ENCODE measurements at places on chromosomes 6 and 20. TPM values are rescaled to one million over a fixed set of nuclear protein-coding genes. Genes with fewer than 3 reads are reported as not detected.

- peaks cover 3% of the 10 kb centered on the region for H3K4me1 ChIP-seq
- no peaks in the 10 kb centered on the region for H3K36me3 ChIP-seq
- H3K27ac ChIP-seq: no peak overlapping the region
- peak; percentile 16 for DNase-seq
- H3K4me3 ChIP-seq: peak overlapping the region; percentile 28
- peaks cover 52% of the 10 kb centered on the region for H3K27me3 ChIP-seq
Measured at GRCh38 chr20:44810061-44810390, 320 bp downstream of the RIMS4 start.

DLK2 gene
- total RNA-seq: 1.9 TPM

DNA sequence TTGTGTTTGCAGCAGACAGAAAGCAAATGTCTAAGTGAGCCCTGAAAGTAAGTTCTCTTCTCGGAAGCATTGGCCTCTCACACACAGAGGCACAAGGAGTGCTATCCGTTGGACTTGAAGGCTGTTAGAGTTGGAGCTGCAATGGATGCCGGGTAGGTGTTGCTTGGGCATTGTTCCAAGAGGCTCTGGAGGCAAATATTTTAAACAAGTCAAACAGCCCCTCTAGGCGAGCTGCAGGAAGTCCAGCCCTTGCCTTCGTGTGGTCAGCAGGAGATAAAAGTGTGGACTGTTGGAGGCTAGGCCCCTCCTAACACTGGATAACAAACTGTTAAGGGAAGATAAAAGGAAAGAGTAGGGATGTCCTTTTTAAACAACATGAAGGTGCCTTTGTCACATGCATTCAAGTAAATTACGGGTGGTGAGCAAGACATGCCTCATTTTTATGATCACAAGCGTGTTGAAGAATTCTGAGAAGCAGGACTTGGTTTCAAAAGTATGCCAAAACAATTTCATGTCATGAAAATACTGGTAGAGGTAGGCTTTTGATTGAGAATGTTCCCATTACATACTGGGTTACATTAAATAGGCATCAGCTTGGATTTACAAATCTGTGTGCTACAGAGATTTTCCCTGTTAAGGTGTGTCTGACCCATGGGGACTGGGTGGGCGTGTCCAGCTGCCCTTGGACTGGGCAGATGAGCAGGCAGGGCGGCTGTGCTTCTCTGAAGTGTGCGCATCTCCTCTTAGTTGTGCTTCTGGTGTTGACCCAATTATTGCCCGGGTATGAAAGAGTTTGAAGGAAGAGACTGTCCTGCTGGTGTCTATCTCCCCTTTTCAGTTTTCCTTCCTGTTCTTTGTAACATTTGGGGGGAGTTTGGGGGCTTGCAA, 57.5 kb downstream of the RREB1 start:
- no peak overlapping the region for H3K4me3 ChIP-seq
- H3K27me3 ChIP-seq: no peaks in the 10 kb centered on the region
- no peak for DNase-seq
- peaks cover 40% of the 10 kb centered on the region for H3K4me1 ChIP-seq
- H3K27ac ChIP-seq: no peak overlapping the region

- H3K4me3 ChIP-seq: no peak overlapping the region
- no peaks in the 10 kb centered on the region for H3K36me3 ChIP-seq
- H3K4me1 ChIP-seq: peaks cover 6% of the 10 kb centered on the region
- peaks cover 1% of the 10 kb centered on the region for H3K27me3 ChIP-seq
- no peak for DNase-seq
Measured at GRCh38 chr6:13261464-13261994, 66.8 kb downstream of the TBC1D7 start.

SSTR4 gene
- total RNA-seq: not detected

ZNF165 gene
- 4.6 TPM for total RNA-seq

C20orf144 gene
- total RNA-seq: 0.27 TPM

DNA sequence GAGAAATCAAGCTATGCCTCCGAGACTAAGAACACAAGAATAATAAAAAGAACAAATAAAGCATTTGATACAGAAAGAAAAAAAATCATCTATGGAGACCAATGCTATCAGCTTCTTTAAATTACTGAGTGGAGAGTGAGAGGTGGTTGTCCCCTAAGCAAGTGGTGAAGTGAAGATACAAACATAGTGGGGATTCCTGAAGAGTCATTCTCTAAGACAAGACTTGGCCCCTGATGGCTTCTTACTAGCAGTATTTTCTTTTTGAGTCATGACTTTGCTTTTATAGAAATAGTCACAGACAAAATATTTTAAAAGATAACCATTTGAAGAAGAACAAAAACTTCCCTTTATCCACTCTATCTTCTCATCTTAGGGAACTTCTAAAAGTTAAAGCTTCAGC, 261.4 kb upstream of the PRDM1 start:
- DNase-seq: no peak
- no peak overlapping the region for H3K27ac ChIP-seq
- H3K4me1 ChIP-seq: no peaks in the 10 kb centered on the region
- H3K36me3 ChIP-seq: no peaks in the 10 kb centered on the region
- H3K27me3 ChIP-seq: peaks cover 1% of the 10 kb centered on the region

SCRT2 gene
- total RNA-seq: not detected

DNA sequence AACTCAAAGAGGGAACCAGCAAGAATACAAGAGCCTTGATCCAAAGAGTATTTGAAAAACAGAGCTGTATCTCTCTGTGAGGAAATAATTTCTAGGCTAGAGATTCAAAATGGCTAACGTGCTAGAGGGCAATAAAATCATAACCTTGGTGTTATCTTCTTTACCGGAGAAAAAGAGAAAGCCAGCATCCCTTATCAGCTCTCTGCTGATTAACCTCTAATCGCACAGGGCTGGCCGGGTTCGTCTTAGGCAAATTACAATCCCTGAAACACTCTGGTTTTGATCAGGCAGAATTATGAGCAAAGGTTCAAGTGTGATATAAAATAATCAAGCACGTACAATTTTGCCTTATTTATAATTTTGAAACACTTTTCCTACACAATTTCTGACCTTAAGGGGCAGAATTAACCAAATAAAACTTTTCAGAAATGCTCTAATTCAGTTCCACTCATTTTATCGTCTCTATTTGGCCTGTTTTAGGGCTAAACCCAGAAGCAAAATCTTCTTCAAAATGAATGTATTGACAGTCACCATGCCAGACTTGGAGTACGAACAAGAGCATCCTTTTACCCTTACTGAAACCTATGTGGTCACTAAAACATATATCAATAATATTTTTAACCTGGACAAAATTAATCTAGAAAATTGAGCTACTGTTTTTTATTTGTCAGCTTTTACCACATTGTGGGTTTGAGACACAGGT, 13.7 kb downstream of the PSMB9 start:
- H3K27ac ChIP-seq: peak overlapping the region; percentile 74
- peaks cover 6% of the 10 kb centered on the region for H3K27me3 ChIP-seq
- peaks cover 8% of the 10 kb centered on the region for H3K36me3 ChIP-seq

XKR7 gene
- total RNA-seq: not detected

GRCh38 chr6:52417675-52418111, 2.4 kb upstream of the EFHC1 start:
- no peaks in the 10 kb centered on the region for H3K27me3 ChIP-seq
- H3K36me3 ChIP-seq: no peaks in the 10 kb centered on the region
- no peak overlapping the region for H3K27ac ChIP-seq
- no peak overlapping the region for H3K4me3 ChIP-seq
- DNase-seq: no peak
- H3K4me1 ChIP-seq: peaks cover 24% of the 10 kb centered on the region

GRCh38 chr6:41942067-41942851, 651 bp upstream of the CCND3 start:
- peaks cover 58% of the 10 kb centered on the region for H3K4me1 ChIP-seq
- H3K27ac ChIP-seq: peak overlapping the region; percentile 92
- peaks cover 43% of the 10 kb centered on the region for H3K36me3 ChIP-seq
- no peaks in the 10 kb centered on the region for H3K27me3 ChIP-seq

DNA sequence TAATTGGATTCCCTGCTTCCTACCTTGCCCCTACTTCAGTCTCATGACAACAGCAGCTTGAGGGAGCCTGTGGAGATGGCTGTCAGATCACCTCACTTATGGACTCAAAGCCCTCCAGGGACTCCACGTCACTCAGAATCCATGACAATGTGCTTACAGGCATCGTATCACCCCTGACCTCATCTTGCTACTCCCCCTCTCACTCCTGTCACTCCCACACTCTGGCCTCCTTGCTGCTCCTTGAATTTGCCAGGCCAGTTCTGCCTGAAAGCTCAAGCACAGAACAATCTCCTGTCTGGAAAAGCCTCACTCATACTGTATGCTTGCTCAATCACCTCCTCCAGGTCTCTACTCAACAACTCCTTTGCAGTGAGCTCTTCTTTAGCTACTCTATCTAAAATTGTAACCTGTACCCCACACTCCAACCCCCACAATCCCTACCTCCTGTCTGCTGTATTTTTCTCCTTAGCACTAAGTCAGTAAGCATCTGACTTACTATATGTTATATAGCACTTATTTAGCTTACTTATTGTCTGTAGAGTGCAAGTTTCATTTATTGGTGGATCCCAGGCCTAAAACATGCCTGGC, 10.7 kb upstream of the GSTA4 start:
- no peak for DNase-seq
- H3K27ac ChIP-seq: no peak overlapping the region
- H3K27me3 ChIP-seq: no peaks in the 10 kb centered on the region
- H3K4me1 ChIP-seq: no peaks in the 10 kb centered on the region
- H3K4me3 ChIP-seq: no peak overlapping the region

GRCh38 chr20:34334654-34335407, 28.2 kb upstream of the ITCH start:
- no peaks in the 10 kb centered on the region for H3K4me1 ChIP-seq
- no peaks in the 10 kb centered on the region for H3K27me3 ChIP-seq
- H3K27ac ChIP-seq: no peak overlapping the region

MOG gene
- not detected for total RNA-seq

DNA sequence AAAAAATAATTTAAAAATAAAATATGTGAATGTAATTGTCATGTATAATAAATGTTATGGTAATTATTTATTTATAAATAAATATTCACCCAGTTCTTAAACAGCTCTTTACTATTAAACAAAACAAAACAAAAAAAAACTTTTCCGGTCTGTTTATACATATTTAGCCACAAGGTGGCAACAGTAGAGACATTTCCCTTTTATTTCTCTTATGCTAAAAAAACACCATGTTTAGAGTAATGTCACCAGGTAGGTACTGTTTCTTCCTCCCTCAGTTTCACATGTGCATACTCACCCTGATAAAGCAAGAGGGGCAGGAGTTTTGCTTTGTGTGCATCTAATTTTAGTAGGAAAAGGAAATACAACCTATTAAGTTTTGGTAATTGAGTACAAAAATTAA, 610.4 kb upstream of the IMPG1 start:
- no peaks in the 10 kb centered on the region for H3K4me1 ChIP-seq
- no peaks in the 10 kb centered on the region for H3K27me3 ChIP-seq
- no peaks in the 10 kb centered on the region for H3K36me3 ChIP-seq
- H3K4me3 ChIP-seq: no peak overlapping the region

KLHDC3 gene
- 65.2 TPM for total RNA-seq

DNA sequence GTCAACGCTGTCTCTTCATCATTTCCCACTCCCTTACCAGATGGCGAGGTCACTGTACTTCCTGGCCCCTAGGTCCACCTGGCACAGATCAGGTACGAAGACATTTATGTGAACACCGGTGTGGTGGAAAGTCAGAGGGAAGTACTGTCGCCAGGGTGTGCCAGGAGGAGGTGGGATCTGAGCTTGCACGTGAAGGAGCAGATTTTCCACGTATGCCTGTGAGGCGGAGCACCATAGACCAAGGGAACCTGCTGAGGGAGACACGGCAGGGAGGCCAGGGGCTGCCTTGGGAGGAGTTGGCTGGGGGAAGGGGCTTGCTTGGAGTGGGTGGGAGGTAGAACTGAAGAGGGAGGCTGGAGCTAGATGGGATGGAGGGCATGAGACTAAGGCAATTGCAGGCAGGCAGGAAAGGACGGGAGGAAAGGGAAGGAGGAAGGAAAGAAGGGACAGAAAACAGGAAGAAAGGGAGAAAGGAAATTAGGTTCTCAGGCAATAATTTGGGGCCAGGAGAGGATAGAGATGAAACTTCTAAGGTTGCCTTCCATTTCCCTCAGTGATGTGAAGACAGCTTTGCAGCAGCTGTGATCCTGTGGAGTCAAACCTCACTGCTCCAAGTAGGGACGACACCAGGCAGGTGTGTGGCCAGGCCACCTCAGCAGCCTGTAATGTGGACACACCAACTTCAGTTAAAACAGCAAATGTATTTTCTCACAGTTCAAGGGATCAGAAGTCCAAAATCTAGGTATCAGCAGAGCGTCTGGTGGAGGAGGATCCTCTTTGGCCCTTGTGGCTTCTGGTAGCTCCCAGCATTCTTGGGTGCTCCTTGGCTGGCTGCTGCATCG, 46.8 kb downstream of the CHMP4B start:
- H3K36me3 ChIP-seq: peaks cover 18% of the 10 kb centered on the region
- H3K4me3 ChIP-seq: no peak overlapping the region
- peaks cover 35% of the 10 kb centered on the region for H3K4me1 ChIP-seq
- H3K27ac ChIP-seq: peak overlapping the region; percentile 48
- no peaks in the 10 kb centered on the region for H3K27me3 ChIP-seq

DNA sequence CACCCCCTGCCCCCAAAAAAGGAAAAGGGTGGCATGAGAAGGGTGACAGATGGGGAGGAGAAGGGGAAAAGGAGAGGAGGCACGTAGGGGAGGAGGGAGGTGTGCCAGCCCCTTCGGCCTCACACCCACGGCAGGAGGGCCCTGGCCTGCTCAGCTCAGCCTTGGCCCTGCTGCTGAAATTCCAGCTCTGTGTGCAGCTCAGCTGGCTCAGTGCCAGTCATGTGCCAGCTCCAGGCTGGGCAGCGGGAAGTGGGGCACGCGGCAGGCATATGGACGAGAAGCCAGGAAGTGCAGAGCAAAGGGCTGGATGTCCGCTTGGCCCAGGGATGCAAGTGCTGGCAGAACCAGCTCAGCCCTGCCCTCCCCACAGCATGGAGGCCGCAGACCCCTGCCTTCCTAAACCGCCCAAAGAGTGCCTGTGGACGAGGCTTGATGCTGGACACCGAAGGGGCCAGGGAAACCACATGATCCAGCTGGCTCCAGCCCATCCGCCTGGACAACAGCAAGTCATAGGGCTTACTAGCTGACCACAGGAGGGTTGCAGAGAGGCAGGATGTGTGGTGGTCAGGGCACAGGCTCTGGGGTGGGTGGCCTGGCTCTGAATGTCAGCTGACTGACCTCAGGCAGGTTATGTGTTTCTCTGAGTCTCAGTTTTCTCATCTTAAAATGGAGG, 60.2 kb downstream of the NOL4L start:
- H3K4me1 ChIP-seq: peaks cover 86% of the 10 kb centered on the region
- H3K27me3 ChIP-seq: no peaks in the 10 kb centered on the region
- peaks cover 13% of the 10 kb centered on the region for H3K36me3 ChIP-seq
- H3K27ac ChIP-seq: peak overlapping the region; percentile 48
- H3K4me3 ChIP-seq: no peak overlapping the region
- DNase-seq: no peak

ENPP5 gene
- 0.23 TPM for total RNA-seq

GRCh38 chr6:837380-837779, 144.4 kb upstream of the EXOC2 start:
- H3K4me3 ChIP-seq: no peak overlapping the region
- DNase-seq: no peak
- peaks cover 19% of the 10 kb centered on the region for H3K27me3 ChIP-seq
- no peak overlapping the region for H3K27ac ChIP-seq

WFDC10B gene
- not detected for total RNA-seq

VGLL2 gene
- total RNA-seq: not detected

NKAPL gene
- 0.14 TPM for total RNA-seq

TRIM31 gene
- total RNA-seq: not detected
